A673 (cell line): ENCODE measurements at places on chromosomes 3 and 15. TPM values are rescaled to one million over a fixed set of nuclear protein-coding genes. Genes with fewer than 3 reads are reported as not detected.

DNA sequence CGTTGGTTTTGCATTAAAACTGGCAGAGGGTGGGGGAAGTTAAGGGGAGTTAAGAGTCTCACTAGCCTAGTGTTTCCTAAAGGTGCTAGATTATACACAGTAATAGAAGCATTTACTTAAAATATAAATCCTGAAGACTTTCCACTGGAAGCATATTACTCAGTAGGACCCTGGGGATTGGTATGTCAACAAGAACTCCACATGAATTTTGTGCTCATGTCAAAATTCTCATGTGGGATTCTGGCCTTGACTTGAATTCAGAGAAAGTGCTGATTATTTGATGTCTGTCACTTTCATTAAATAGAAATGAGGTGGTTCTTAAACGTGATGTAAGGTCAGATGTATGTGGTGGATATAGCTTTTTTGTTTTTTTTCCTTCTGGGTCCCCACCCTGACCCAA lies 997.2 kb downstream of the TUSC7 start:
- no peak for DNase-seq

DNA sequence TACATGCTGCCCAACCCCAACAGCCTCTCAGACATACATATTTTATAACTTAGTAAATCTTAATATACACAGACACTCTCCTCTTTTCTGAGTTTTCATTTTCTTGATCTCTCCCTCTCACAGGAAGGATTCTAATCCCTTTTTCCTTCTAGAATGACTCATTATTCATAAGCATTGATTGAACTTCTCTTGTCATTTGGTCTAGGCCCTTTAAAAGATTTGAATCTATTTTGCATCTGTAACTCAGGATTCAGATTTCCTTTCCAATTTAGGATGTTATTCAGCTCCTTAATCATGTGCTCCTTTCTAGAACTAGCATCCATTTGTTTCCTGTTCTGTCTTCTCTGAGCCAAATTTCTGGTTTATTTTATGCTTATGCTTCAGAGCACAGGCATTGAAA lies 624.5 kb upstream of the SGO1 start:
- DNase-seq: no peak

- peak; percentile 73 for DNase-seq
These were observed 154.3 kb downstream of the RBPMS2 start for GRCh38 chr15:64621056-64621455.

- DNase-seq: no peak
These were observed 2.2 kb upstream of the CX3CR1 start for GRCh38 chr3:39282057-39282456.

GRCh38 chr3:187120326-187120725 lies 19.0 kb downstream of the RPL39L start:
- DNase-seq: no peak

GRCh38 chr15:80457896-80458295 lies 53.7 kb downstream of the ARNT2 start:
- DNase-seq: no peak

DNA sequence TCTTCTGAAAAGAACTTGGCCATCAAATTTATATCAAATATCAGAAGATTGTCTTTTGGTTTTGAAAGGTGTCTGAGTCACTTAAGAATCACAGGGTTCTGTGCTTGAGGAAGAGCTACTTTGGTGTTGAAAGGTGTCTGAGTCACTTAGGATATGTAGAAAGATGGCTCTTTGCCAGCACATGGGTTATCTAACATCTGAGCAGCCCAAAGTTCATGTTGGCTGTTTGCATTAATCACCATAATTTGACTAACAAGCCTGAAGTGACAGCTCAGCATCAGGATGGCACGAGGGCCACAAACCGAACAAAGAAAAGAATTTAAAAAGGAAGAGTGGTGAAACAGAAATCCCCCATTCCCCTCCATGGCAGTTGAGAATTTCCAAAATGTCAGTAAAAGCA lies 190.5 kb upstream of the CMC1 start:
- peak; percentile 4 for DNase-seq

Gene LINGO1
- total RNA-seq: 93.7 and 111 TPM in 2 replicates

Gene CLDN18
- not detected in 2 replicates for total RNA-seq
